ENCODE measurements at places on chromosomes 2 and 18. TPM values are rescaled to one million over a fixed set of nuclear protein-coding genes. Genes with fewer than 3 reads are reported as not detected.

The DAW1 gene
- 1.7 TPM for total RNA-seq

The FMNL2 gene
- total RNA-seq: 37.7 TPM

The DCC gene
- total RNA-seq: not detected

The SKOR2 gene
- not detected for total RNA-seq

The LRATD1 gene
- total RNA-seq: not detected
